ENCODE measurements at places on chromosomes 3 and 15.

GRCh38 chr3:81732642-81733041 lies 28.8 kb downstream of the GBE1 start:
- no peak for DNase-seq

- no peak for DNase-seq
Measured at GRCh38 chr3:114587986-114588385, 294.2 kb downstream of the TIGIT start.

DNA sequence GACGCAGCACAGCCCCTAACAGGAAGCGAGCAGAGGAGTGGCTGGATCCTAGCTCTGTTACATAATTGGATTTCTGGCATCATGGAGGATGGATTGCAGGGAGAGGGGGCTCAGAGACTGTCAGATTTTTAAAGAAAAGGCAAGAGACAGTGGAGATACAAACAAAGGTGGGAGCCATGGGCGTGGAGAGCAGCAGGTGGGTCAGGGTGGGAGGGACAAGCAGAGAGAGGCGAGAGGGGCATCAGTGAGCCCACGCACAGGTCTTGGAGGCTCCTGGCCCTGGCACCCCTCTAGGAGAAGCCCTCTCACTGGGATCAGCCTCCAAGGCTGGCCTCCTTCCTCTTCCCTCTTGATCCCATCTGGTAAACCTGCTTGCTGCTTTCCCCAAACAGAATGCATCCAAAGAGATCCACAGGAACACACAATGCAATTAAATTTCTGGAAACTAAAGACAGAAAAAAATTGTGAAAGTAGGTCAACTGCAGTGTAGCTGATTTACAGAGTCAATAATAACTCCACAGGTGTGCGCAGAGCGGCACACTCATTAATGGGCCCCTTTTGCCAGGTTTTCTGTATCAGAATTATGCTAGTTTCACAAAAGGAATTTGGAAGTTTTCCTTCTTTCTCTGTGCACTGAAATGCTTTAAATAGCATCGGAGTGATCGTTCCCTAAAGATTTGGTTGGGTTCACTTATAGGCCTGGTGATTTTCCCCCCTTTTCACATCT lies 66.1 kb downstream of the LSM3 start:
- no peak for DNase-seq

DNA sequence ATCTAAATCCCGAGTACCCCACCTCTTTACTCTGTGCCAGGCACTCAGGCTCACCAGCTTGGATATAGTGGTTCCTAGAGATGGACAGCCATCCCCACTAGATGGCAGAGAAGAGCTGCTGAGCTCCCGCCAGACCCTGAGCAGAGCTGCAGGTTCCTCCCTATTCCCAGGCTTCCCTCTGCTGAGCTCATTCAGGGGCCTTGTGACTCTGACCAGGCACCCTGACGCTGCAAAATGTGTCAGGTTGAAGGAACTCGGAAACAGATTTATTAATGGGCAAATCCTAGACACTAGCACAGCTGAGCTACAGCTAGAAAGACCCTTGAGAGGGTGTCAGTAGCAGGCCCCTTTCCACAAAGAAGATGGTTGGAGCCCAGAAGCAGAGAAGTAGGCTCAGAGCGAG lies 38.2 kb upstream of the RHO start:
- peak; percentile 24 for DNase-seq

- DNase-seq: no peak
Measured at GRCh38 chr3:128983293-128984069, 10.4 kb downstream of the CFAP92 start.

- no peak for DNase-seq
Measured at GRCh38 chr3:25281041-25281731, 146.9 kb upstream of the RARB start.

- no peak for DNase-seq
Measured at GRCh38 chr3:72782521-72782920, 65.7 kb downstream of the SHQ1 start.

DNA sequence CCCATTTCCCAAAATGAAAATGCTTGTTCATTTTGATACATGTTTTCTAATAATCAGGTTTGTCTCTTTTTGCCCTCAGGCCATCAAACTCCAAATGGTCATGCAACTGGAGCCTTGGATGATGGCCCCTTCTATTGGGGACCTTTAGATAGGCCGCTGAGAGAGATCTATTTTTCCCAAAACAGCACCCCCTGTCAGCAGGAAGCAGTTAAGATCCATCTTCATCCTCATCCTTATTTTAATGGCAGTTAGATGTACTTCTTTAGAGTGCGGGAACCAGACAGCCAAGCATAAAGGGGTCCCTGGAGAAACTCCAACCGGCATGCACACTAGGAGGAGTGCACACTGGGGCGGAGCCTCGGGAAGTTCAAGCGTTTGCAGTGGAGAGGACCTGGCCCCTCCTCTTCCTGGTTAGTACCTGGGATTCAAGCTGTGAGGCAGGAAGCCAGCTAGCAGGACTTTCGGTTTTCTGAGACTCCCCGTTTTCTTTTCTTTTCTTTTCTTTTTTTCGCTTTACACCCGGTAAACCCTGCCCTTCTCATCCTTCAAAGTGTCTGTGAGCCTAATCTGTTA lies 31.9 kb upstream of the STRIT1 start:
- no peak for DNase-seq

DNA sequence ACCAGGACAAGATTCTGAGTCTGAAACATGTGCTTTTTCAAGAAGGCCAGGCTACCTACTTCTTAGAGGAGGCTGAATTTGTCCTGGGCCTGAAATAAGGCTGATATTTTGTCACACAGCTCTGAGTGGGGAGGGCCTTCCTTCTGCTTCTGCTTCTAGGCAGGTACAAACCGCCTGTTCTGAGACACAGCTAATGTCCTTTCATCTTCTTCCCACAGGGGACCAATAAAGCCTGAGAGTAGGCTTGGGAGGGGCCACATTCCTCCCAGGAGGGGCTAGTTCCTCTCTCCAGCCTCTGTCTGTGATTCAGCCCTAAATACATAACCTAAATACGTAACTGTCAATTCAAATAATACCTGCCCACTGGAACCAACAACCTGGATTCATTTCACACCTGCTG lies 34.8 kb downstream of the CRYGS start:
- DNase-seq: no peak

GRCh38 chr15:89401631-89402517 lies 67.2 kb upstream of the POLG start:
- no peak for DNase-seq

- no peak for DNase-seq
Measured at GRCh38 chr3:157746391-157746790, 243.2 kb upstream of the VEPH1 start.

GRCh38 chr3:100407164-100407563 lies 5.8 kb downstream of the LNP1 start:
- no peak for DNase-seq

DNA sequence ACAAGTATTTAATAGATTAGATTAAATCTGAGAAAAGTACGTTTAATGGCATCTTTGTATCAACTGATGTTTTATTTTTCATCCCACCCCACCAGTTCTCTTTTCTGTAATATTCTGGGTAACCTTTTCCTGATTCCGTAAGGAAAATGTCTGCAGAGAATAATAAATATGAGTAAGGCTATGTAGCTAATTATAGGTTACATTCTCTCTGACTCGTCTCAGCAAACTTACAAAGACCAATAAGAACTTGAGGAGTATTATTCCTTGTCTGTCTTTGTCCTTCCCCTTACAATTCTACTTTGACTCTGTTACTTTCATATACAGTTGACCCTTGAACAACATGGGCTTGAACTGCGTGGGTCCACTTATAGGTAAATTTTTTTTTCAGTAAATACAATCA lies 12.1 kb downstream of the SNAP23 start:
- no peak for DNase-seq

- no peak for DNase-seq
Measured at GRCh38 chr3:128569756-128570155, 76.8 kb upstream of the GATA2 start.

GRCh38 chr3:197296545-197296944 lies 1.9 kb downstream of the DLG1 start:
- no peak for DNase-seq

- DNase-seq: no peak
Measured at GRCh38 chr3:76040946-76041345, 255.6 kb upstream of the ZNF717 start.

DNA sequence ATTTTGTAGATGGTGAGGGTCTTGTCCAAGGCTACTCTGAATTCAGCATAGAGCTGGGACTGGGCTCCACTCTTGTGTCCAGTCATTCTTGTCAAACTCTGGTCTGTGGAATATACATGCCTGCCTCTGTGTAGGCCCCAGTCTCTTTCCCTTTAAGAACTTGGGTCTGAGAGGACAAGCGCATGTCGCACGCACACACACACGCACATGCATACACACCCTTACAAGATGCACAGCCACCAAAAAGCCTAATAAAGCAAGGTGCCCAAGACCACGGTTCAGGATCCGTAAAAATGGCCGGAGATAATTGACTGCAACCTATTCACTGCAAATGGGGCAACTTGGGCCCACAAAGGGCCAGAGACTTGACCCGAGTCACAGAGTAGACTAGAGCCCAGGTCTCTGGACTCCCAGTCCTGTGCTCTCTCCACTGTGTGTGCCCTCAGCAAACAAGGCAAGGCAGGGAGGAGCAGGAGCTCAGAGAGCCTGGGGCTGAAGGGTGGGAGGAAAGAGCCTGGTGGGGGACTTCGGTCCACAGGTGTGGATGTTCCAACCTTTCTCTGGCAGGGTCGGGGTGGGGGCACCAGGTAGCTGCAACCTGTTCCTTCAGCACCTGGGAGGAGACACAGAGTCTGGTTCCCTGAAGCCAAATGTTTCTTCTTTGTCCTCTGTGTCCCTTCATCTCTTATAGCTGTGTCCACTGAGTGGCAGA lies 914 bp upstream of the PAQR5 start:
- DNase-seq: no peak

GRCh38 chr3:120177151-120177550 lies 82.9 kb upstream of the GSK3B start:
- DNase-seq: no peak

DNA sequence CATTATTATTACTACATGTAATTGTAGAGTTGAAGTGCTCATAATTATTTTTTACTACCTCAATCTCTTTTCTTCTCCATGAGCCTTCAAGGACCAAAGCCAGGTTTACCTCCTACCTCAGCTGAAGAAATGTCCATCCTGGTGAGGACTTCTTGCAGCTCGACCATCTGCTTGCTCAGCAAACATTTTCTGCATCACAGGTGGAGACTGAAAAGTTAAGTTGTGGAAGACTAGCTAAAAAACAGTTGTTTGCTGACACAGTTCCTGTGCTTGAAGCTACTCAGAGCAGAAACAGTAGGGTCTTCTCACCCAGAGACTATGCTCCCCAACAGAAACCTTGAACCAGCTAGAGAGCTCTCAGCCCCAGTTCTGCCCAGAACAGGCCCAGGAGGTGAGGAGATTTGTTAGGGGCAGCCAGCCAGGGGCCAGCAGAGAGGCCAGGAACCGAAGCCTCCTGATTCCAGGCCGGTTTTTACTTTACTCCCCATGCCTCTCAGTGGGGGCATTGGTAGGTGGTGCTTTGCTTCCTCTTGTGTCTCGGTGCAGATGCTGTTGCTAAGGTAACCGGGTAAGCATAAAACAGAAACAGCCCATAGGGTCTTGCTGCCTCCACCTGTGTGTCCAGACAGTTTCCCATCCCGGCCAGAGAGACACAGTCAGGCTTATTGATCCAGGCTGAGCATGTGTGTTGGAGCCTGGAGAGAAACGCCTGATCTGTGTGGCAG lies 54.9 kb downstream of the CCNL1 start:
- no peak for DNase-seq

DNA sequence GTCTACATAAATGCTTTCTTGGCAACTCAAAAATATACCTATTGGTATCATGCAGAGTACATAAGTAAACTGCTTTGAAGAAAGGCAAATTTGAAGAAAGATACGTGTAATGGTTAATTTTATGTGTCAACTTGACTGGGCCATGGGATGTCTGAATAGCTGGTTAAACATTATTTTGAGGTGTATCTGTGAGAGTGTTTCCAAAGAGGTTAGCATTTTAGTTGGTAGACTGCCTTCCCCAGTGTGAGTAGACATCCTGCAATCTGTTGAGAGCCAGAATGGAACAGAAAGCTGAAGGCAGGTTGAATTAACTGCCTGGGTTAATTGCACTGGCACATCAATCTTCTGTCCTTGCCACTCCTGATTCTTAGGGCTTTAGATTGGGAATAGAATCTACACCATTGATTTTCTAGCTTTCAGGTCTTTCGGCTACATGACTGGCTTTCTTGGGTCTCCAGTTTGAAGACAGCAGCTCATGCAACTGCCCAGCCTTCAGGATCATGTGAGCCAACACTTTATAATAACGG lies 98.3 kb downstream of the CMSS1 start:
- DNase-seq: no peak

DNA sequence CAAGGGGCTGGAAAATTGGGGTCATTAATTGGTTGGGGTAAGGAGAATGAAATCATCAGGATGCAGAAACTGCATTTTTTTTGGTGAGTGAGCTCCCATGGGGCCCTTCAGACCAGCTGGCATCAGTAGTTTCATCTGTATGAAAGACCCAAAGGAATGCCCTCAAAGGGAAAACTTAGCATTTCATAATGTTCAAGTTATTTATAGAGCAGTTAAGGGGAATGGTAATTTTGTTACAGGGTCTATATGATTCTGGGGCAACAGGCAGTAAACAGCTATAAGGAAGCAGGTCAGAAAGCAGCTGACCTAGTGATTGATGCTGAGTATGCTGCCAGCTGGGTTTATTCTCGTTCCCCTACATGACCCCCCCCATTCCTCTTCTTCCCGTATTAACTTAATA lies 448.9 kb downstream of the OCA2 start:
- no peak for DNase-seq

DNA sequence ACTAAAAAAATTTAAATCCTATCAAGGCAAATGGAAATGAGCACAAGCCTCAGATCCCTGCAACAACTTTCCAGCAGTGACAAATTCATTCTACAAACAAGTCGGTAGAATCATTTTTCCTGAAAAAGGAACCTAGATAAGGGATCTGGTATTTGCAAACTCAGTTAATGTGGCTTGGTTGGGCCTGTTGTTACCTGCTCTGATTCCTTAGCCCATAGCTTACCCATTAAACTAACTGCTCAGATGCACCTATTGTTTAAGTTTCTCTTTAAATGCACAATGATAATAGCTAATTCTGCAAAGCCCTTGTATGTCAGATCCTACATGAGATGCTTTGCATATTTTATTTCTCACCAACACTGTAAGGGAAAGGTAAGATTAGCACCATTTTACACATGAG lies 377.4 kb upstream of the RGMA start:
- DNase-seq: no peak

Data from activated T-cell treated with anti-CD3 and anti-CD28 coated beads for 4 hours (primary cell).